ENCODE measurements at places on chromosomes 5 and 9. TPM values are rescaled to one million over a fixed set of nuclear protein-coding genes. Genes with fewer than 3 reads are reported as not detected.

Gene TMC1
- not detected for total RNA-seq

Gene GFI1B
- 0.07 TPM for total RNA-seq

Gene LCN2
- not detected for total RNA-seq

Gene C5orf58
- total RNA-seq = not detected
